Stimulated activated CD4-positive, alpha-beta T cell treated with anti-CD3 and anti-CD28 coated beads, Interleukin-4, amount 100 ng/mL, for 4 hours (primary cell): ENCODE measurements at places on chromosomes 11 and 22.
A peak's percentile ranks its signal among the peaks of the same experiment; 100 is the strongest.

GRCh38 chr11:106913141-106913540, 105.1 kb downstream of the GUCY1A2 start:
- no peak for DNase-seq

DNA sequence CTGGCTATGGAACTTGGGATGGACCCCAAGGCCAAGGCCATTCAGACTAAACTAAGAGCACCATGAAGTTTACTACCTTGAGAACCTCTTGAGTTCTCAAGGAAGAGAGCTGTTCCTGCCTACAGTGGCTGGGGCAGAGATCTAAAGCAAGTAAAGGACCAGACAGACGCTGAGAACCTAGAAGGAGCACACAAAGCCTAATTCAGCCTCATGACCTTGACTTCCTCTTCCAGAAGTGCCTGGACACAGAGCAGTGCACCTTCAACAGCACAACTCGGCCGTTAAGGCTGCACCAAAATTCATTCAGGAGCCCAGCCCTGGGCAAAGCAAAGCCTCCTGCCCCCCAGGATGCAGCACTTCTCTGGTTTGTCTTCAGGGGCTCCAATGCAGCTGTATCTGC, 82.9 kb upstream of the AKIP1 start:
- DNase-seq = no peak

GRCh38 chr11:45104006-45104789, 42.2 kb upstream of the PRDM11 start:
- no peak for DNase-seq

GRCh38 chr11:41133023-41133422, 326.4 kb downstream of the LRRC4C start:
- DNase-seq = no peak

GRCh38 chr11:121482231-121483129, 29.7 kb upstream of the SORL1-AS1 start:
- DNase-seq = peak; percentile 62

- DNase-seq = no peak
Measured at GRCh38 chr22:28137036-28137435, 218.0 kb upstream of the PITPNB start.

DNA sequence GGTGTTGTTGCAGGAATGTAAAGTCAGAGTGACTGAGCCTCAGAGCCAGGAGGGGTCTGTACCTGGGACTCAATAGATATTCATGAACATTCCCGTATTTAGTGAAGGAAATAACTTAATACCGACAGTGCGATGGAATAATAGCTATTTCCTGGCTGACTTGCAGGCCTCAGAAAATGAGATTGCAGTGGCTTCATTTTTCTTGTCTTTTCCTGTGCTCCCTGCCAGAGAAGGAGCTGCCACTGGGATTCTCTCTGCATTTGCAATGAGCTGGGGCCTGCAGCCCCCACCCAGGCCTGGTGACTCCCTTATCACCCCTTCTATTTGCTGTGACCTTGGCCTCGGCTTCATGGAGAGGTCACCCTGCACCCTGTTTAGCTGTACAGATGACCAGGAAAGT, 173.4 kb downstream of the MIAT start:
- DNase-seq = no peak

DNA sequence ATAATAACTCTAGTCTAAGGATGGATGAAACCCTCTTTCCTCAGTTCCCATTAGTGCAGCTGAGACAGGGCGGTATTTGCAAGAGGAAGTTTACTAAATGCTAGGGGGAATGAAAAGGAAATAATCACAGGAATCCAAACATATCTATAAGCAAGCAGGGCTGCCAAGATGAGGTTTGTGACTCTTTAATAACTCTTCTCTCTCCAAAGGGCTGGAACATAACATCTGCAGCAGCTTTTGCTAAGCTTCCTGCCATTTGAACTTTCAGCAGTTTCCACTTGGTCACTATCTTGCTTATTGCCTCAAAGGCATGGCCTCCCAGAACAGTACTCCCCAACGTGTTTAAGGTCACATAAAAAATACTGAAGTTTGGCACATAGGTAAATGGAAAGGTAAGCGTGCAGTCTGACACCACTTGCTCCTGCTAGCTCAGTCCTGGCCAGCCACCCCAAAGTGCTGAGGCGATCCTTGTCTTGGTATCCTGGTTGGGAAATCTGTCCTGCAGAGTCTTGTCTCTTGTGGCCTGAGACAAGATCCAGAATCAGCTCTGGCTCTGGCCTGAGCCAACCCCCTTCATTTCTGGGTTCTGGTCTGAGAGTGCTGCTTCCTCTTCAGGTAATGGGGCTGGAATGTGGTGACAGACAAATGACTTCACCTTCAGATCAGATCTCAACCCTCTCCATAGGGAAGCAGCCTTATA, 81.8 kb downstream of the KCNC1 start:
- DNase-seq = no peak

- no peak for DNase-seq
Measured at GRCh38 chr11:25890626-25891260, 441.2 kb upstream of the ANO3 start.

DNA sequence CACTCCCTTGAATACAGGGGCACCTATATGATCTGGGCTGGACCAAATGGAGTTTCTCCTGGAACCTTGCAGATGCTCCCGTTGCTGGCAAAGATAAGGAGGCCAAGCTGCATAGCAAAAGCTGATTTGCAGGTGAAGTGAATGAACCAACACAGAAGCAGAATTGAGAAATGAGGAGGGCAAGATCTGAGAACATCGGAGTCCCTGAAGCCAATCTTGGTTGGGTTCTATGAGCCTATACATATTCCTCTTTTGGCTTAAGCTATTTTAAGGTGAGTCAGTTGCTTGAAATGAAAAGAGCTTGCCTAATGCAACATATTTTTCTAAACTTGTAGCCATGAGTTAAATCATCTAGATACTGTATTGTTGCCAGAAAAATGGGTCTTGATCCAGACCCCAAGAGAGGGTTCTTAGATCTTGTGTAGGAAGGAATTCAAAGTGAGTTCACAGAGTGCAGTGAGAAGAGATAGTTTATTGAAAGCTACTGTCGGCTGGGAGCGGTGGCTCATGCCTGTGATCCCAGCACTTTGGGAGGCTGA, 23.5 kb downstream of the WEE1 start:
- DNase-seq = no peak

GRCh38 chr22:43432883-43433415, 21.1 kb downstream of the MPPED1 start:
- no peak for DNase-seq

DNA sequence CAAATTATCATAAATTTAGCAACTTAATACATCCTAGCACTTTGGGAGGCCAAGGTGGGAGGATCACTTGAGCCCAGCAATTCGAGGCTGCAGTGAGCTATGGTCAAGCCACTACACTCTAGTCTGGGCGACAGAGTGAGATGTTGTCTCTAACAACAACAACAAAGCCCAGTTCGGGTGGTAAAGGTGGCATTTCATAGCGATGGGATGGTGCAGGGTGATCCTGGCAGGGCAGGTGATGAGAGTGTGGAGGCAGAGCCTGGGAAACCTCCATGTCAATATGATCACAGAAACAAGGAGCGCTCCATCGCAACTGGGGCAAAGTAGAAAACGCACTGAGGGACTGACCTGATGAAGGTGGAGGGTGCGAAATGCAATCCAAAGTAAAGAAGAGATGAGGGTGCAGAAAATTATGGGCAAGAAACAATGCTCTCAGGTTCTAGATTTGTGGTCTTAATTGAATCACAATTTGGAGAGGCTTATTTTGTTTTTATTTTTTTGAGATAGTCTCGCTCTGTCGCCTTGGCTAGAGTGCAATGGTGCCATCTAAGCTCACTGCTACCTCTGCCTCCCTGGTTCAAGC, 32.8 kb upstream of the CLDN5 start:
- DNase-seq = no peak

- no peak for DNase-seq
Measured at GRCh38 chr11:102457056-102457677, 4.6 kb upstream of the TMEM123 start.

- DNase-seq = no peak
Measured at GRCh38 chr11:128244871-128245270, 342.5 kb downstream of the ETS1 start.

- no peak for DNase-seq
Measured at GRCh38 chr11:6204706-6205105, 651 bp upstream of the C11orf42 start.

GRCh38 chr22:37544955-37545702, 15.2 kb upstream of the CDC42EP1 start:
- peak; percentile 36 for DNase-seq

DNA sequence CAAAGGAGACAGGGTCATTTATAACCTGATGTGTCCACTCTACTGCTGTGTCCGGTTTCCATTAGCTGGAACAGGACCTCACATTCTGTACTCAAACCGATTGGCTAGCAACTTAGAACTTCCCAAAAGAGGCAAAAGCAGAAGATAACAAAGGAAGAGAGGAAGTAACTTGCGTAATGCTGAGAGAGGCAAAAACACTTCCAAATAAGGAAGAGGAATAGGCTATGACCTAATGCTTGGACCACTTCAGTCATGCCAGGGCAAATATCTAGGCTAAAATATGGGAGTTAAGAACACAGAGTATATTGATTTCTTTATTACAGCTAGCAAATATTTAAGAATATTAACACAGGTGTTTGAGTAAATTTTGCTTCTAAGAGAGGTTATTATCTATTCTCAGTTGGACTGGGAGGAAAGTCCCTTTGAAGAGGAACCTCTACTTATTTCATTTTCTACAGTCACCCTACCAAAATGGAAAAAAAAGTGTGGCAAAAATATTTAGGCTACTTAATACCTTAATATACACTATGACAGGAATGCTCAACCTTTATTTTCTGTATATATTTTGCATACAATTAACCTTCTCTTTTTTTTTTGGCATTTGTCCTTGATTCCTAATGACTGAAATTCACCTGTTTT, 499.8 kb upstream of the CHORDC1 start:
- no peak for DNase-seq

GRCh38 chr11:85276332-85276731, 350.8 kb downstream of the DLG2 start:
- no peak for DNase-seq

DNA sequence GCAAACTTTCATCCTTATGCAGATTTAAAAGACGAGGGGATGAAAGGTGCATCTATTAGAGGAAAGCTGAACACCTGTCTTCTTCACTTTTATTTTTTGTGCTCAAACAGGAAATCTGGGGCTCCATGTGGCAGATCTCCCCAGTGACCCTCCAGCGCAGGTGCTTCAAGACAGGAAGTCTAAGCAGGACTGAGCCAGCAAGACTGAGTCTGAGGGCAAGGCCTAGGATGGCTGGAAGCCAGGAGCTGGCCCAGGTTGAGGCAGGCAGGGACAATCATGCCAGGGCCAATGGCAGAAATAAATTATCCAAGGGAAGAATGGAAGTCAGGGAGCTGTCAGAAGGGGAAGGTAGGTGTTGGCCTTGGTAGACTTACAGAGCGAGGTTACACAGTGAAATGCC, 101.1 kb upstream of the SPON1 start:
- no peak for DNase-seq

DNA sequence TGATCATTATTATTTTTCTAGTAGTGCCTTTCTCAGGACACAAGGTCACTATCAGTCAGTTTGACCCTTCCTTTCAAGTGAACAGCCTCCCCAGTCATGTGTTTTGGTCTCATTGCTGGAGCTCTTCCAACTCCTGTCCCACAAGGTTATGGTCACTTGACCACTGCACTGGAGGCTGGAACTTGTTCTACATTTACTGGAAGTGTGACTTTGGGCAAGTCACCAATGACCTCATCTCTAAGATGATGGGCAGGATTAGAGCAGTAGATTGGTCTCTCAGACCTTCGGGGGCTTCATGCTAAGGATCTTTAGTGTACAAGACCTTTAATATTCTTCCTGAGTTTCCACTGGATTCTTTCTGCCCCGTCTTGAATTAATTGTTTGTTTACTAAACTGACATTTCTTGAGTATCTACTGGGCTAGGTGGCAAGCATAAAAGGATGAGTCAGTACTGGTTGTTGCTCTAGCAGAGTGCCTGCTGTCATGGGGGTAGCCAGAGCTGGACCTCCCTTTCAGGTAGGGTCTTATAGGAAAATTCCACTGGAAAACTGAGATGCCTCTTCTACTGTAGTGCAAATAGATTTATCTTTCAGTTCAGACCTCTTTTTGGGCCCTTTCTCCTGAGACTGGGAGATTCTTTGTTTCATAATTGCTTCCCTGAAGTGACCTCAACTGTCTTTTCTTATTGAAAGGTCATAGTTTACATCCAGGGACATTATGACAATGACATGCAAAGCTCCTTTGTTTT, 106.8 kb downstream of the GRAMD1B start:
- no peak for DNase-seq

DNA sequence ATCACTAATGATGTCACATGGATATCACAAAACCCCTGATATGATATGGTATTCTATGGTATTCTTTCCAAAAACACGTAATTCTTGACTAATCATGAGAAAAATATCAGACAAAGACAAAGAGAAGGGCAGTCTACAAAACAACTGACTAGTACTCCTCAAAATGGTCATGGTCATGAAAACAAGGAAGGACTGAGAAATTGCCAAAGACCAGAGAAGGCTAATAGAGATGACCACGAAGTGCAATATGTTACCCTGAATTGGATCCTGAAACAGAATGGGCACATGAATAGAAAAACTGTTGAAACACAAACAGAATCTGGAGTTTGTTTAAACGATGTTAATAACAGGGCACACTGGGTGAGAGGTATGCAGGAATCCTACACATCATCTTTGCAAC, 10.2 kb downstream of the CKAP5 start:
- DNase-seq = no peak

DNA sequence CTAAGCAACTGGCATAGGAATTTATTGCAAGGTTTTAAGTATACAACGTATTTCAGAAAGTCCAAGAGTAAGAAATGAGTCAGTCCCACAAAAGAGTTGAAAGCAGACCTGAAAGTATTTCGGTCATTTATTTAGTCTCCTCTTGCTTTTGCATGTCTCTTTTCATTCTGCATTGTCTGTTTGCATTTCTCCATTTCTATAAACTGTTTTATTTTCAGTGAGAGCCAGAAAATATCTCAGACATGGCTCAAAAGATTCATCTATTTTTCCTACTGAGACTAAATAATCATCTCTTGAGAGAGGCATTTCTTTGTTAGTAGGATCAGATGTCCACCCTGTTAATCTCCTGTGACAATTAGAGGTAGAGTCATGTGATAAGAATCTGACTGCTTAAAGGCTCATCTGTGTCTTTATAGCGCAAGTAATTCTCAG, 219.1 kb upstream of the CCDC179 start:
- no peak for DNase-seq

GRCh38 chr11:85974122-85974521, 94.8 kb downstream of the PICALM start:
- DNase-seq = no peak
